T-cell (primary cell): ENCODE measurements at places on chromosomes 16 and 17. TPM values are rescaled to one million over a fixed set of nuclear protein-coding genes. Genes with fewer than 3 reads are reported as not detected.

DNA sequence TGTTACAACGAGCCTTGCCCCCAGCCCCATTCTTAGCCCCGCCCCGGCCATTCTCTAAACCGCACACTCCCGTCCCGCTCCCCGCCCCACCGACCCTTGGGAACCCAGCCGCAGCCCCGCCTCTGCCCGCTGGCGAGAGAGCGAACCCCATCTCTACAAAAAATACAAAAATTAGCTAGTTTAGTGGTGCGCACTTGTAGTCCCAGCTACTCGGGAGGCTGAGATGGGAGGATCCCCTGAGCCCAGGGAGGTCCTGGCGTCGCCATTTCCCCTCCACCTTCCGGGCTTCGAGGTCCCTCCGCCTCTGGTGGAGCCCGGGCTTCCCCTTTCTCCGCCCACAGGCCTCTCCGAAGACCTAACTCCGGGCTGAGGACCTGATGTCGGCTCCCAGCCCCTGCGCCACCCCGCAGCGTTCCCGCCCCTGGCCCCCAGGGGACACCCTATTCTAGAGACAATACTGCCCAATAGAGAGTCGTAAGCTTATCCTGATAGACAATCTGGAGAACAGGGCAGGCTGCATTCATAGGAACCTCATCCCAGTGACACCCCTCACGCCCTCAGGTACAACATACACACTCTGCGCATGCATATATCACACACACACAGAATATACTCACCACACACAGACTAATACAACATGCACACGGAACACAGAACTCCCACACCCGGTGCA lies 480 bp upstream of the PROCA1 start:
- H3K27me3 ChIP-seq = peaks cover 29% of the 10 kb centered on the region
- H3K27ac ChIP-seq = peak overlapping the region; percentile 76
- peaks cover 32% of the 10 kb centered on the region for H3K4me1 ChIP-seq
- peak; percentile 47 for DNase-seq
- peak overlapping the region; percentile 64 for H3K4me3 ChIP-seq

DNA sequence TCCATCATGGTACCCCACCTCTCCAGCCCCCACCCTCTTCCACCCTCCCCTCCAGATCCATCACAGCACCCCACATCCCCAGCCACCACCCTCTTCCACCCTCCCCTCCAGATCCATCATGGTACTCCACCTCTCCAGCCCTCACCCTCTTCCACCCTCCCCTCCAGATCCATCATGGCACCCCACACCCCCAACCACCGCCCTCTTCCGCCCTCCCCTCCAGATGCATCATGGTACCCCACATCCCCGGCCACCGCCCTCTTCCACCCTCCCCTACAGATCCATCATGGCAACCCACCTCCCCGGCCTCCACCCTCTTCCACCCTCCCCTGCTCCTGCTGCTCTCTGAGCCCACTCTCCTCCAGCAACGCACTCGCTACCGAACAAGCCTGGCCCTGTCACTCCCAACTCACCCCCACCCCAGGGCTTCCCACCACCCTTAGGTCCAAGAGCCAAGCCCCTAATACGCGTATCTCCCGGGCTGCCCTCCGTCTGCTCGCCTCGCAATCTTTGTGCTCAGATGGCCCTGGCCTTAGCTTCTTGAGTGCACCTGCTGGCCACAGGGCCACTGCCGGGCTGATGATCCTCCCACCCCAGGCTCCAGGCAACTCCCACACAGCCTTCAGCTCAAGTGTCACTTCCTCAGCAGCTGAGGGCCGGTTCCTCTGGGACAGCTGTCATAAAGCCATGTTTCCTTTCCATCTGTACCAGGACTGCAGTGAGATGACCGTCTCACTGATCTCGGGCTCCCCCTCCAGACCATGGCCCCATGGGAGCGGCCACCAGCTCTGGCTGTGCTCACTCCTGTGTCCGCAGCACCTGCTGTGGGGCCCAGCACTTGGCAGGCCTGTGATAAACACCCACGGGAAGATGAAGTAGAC lies 25.5 kb downstream of the KDM8 start:
- H3K27me3 ChIP-seq = no peaks in the 10 kb centered on the region
- H3K27ac ChIP-seq = peak overlapping the region; percentile 34
- peaks cover 27% of the 10 kb centered on the region for H3K36me3 ChIP-seq
- DNase-seq = no peak
- H3K4me3 ChIP-seq = no peak overlapping the region

GRCh38 chr17:57135789-57136291 lies 50.8 kb downstream of the AKAP1 start:
- no peaks in the 10 kb centered on the region for H3K27me3 ChIP-seq
- H3K36me3 ChIP-seq = no peaks in the 10 kb centered on the region
- H3K27ac ChIP-seq = no peak overlapping the region
- no peak for DNase-seq

OTOP2 gene
- total RNA-seq = not detected

- no peak overlapping the region for H3K4me3 ChIP-seq
- H3K27me3 ChIP-seq = no peaks in the 10 kb centered on the region
These were observed 12.2 kb upstream of the PRKCA start for GRCh38 chr17:66290101-66290722.

HNF1B gene
- total RNA-seq = 0.10 TPM
